ENCODE measurements at places on chromosomes 13 and 19. TPM values are rescaled to one million over a fixed set of nuclear protein-coding genes. Genes with fewer than 3 reads are reported as not detected.
A peak's percentile ranks its signal among the peaks of the same experiment; 100 is the strongest.

GRCh38 chr19:40858109-40858508 lies 7.9 kb upstream of the CYP2A6 start:
- H3K36me3 ChIP-seq: no peaks in the 10 kb centered on the region
- H3K4me1 ChIP-seq: no peaks in the 10 kb centered on the region
- no peak overlapping the region for H3K4me3 ChIP-seq
- no peak for DNase-seq
- no peaks in the 10 kb centered on the region for H3K27me3 ChIP-seq
- no peak overlapping the region for H3K27ac ChIP-seq

Gene IGSF23
- total RNA-seq: not detected

DNA sequence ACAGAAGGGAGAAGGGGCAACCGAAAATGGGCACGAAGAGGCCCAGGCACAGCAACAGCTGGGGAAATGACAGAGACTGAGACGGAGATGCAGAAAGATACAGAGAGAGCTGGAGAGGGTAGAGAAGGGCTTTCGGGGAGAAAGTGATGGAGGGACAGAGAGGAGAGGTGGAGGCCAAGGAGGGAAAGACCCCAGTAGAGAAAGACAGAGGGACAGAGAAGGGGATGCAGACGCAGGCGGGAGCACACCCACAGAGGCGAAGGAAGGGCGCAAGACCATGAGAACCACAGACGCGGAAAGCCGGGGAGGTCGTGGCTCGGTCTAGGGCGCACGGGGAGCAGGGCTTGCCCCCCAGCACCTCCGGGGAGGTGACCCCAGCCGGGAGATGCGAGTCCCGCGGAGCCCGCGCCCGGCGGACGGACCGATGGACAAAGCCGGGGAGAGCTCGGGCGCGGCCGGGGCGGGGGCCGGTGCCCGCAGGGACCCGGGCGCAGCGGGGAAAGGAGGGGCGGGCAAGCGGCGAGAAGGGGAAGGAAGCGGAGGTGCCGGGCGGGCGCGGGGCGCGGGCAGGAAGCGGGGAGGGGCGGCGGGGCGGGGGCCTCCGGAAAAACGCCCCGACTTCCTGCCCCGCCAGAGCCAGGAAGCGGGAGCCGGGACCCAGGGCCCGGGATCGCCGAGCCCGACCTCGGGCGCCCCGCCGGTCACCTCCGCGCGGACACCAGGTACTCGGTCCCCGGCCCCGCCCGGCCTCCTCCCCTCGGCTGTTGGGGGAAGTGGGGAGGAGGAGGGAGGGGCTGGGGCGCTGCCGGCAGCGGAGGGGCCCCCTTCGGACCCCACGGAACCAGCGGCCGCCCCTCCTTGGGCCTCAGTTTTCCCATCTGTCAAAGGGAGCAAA lies at the start of gene ARHGEF1:
ARHGEF1 (plus strand) TSS at position 617 of the 895 bp plus-strand sequence. CDS start 4,899 bp downstream, outside the sequence.
- H3K4me1 ChIP-seq: peaks cover 40% of the 10 kb centered on the region
- H3K36me3 ChIP-seq: peaks cover under 1% of the 10 kb centered on the region
- H3K27ac ChIP-seq: peak within 1 kb of the TSS; percentile 94
- DNase-seq: peak; percentile 62
- no peaks in the 10 kb centered on the region for H3K27me3 ChIP-seq

Gene SPACA4
- total RNA-seq: not detected

DNA sequence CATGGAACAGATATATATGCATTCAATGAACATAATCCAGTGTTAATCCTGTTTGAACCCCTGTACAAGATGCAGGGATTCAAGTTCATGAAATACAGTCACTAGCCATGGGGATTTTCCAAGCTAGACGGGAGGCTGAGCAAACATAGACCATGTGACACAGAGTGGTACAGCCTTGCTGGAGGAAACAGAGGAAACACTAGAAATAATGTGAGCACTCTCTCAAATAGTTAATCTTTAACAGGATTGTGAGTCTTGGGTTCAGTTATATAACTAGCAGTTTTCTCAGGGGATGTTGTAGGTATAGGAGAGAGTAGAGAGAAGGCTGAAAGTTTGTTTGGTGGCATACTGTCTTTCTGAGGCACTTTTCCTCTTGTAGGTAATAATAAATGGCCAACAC lies 13.9 kb upstream of the LGALS16 start:
- no peaks in the 10 kb centered on the region for H3K27me3 ChIP-seq
- H3K27ac ChIP-seq: no peak overlapping the region
- no peak for DNase-seq
- no peaks in the 10 kb centered on the region for H3K36me3 ChIP-seq
- H3K4me3 ChIP-seq: no peak overlapping the region
- no peaks in the 10 kb centered on the region for H3K4me1 ChIP-seq

DNA sequence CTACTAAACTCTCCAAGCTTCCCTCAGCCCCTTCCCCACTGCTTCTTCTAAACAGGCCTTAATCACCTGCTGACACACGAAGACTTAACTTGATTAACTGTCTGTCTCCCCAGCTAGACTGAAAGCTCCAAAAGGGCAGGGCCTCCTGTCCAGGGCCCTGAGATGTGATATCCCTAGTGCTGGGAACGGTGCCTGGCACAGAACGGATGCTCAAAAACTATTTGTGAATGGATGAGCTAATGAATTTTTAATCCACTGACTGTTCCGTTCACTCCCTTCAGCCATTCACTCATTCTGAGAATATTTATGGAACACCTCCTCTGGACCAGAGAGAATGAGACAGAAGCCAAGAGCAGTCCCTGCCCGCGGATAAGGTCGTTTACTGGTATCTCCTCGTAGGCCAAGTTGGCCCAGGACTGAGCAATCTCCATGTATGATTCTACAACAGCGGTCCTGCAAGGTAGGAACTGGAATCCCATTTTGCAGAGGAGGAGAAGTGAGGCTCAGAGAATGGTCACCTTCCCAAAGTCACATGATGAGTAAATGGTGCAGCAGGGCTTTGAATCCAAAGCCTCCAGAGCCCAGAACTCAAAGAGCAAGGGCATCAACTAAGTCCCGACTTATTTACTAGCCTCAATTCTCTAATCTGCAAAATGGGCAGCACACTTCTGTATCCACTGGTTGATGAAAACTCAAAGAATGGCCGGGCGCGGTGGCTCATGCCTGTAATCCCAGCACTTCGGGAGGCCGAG lies 3.4 kb downstream of the DMWD start:
- H3K27ac ChIP-seq: no peak overlapping the region
- H3K4me3 ChIP-seq: no peak overlapping the region
- H3K27me3 ChIP-seq: no peaks in the 10 kb centered on the region
- H3K36me3 ChIP-seq: peaks cover 54% of the 10 kb centered on the region
- H3K4me1 ChIP-seq: peaks cover 23% of the 10 kb centered on the region
- DNase-seq: no peak

- H3K36me3 ChIP-seq: peaks cover 60% of the 10 kb centered on the region
- no peaks in the 10 kb centered on the region for H3K27me3 ChIP-seq
- no peak overlapping the region for H3K27ac ChIP-seq
- H3K4me3 ChIP-seq: no peak overlapping the region
Measured at GRCh38 chr19:6421075-6422014, 3.3 kb downstream of the KHSRP start.

- no peaks in the 10 kb centered on the region for H3K27me3 ChIP-seq
- H3K4me1 ChIP-seq: no peaks in the 10 kb centered on the region
- H3K27ac ChIP-seq: no peak within 1 kb of the TSS
- H3K4me3 ChIP-seq: peak within 1 kb of the TSS; percentile 4
- peak; percentile 84 for DNase-seq
Measured at GRCh38 chr13:85799097-85799582, at the start of gene SLITRK6. Gene SLITRK6, minus strand, starts transcription at chr13:85799419. Its CDS starts 2,911 bp downstream, at chr13:85796508.

GRCh38 chr13:97001636-97002035 lies 7.4 kb upstream of the OXGR1 start:
- peaks cover 3% of the 10 kb centered on the region for H3K4me1 ChIP-seq
- no peak overlapping the region for H3K27ac ChIP-seq
- no peaks in the 10 kb centered on the region for H3K36me3 ChIP-seq
- no peak overlapping the region for H3K4me3 ChIP-seq
- DNase-seq: no peak
- no peaks in the 10 kb centered on the region for H3K27me3 ChIP-seq

DNA sequence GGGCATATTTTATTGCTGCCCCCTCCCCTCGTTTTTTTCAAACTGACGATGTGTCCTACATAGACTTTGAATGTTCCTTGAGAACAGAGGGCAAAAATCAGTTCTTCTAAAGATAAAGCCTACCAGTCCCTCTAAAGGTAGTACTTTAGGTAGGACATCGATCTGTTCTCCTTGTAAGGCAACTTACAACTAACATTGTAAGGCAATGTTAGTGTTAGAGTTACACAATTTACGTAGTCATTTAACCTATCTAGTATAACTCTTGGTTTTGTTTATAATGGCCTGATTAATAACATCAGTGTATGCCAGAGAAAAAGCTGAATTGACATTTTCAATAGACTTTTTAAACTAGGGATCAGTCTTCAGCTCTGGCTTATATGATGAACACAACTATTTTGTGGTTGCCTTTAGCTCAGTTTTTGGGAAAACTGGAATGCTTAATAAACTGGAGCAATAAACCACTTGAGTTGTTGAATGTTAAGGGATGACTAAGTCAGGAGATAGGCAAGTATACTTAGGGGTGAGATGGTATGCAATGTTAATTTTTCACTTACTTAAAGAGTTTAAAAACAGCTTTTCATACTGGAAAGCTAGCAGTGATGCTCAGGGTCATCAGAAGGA lies 2.2 kb downstream of the NDFIP2 start:
- H3K27me3 ChIP-seq: no peaks in the 10 kb centered on the region
- H3K4me1 ChIP-seq: peaks cover 10% of the 10 kb centered on the region

DNA sequence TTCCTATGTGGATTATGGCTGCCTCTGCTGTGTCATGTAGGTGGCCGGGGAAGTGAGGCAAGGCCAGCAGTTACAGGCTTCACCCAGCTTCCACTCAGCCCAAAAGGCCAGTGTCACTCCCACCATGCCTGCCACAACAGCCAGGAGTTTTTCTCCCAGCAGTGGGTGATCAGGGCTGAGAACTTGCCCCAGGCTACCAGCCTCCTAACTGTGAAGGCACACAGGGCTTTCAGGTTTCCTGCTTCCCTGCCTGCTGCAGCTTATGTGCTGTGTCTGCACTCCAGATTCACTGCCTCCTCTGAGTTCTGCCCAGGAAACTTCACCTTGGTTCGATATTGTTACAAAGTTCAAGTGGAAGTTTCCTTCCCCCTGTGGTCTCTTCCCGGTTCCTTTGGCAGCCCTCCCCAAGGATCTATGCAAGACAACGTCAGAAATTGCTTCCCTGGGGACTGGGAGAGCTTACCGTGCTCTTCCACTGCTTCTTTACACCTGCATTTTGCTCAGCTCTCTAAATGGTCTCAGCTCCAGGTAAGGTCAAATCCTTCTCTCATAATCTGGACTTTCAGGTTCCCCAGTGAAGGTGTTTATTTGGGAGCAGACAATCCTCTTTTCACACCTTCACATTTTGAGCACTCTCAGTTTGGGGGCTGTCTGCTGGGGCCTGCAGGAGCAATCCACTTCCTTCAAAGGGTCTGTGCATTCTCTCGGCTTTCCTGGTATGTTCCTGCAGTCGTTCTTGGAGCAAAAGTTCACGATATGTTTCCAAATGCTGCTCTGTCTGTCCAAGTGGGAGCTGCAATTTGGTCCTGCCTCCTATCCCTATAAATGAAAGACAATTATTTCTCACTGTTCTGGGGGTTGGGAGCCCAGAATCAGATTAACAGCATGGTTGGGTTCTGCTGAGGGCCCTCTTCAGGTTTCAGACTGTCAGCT lies 1730.1 kb upstream of the PRR20A start:
- no peak for DNase-seq
- no peak overlapping the region for H3K4me3 ChIP-seq
- no peaks in the 10 kb centered on the region for H3K36me3 ChIP-seq
- no peak overlapping the region for H3K27ac ChIP-seq
- H3K4me1 ChIP-seq: no peaks in the 10 kb centered on the region
- no peaks in the 10 kb centered on the region for H3K27me3 ChIP-seq

Gene KASH5
- not detected for total RNA-seq

Gene SELENOV
- not detected for total RNA-seq

DNA sequence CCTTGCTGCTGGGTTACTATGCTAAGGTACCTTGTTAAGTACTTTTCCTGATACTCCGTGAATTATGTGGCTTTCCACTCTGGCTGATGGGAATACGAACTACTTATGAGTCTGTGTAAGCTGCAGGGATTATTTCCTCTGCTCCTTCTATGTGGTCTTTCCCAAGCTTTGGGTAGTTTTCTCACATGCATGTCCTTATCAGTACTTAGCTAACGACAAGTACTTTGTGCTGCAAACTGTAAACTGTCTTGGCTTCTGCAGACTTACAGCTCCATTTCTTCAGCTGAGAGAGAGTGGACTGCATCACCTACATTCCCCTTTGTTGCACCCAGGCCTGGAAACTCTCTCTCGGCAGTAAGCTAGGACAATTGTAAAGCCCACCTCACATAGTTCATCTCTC lies 76.6 kb downstream of the FGF9 start:
- no peak overlapping the region for H3K4me3 ChIP-seq
- no peak for DNase-seq
- no peak overlapping the region for H3K27ac ChIP-seq
- peaks cover under 1% of the 10 kb centered on the region for H3K4me1 ChIP-seq

GRCh38 chr19:30497034-30497433 lies 124.8 kb downstream of the ZNF536 start:
- no peaks in the 10 kb centered on the region for H3K36me3 ChIP-seq
- H3K27me3 ChIP-seq: no peaks in the 10 kb centered on the region
- H3K27ac ChIP-seq: no peak overlapping the region
- no peak overlapping the region for H3K4me3 ChIP-seq

GRCh38 chr13:110324026-110324749 lies 17.1 kb downstream of the COL4A2 start:
- peak overlapping the region; percentile 85 for H3K27ac ChIP-seq
- H3K4me3 ChIP-seq: no peak overlapping the region
- H3K36me3 ChIP-seq: no peaks in the 10 kb centered on the region

Gene ZNF606
- total RNA-seq: 35.2 TPM

DNA sequence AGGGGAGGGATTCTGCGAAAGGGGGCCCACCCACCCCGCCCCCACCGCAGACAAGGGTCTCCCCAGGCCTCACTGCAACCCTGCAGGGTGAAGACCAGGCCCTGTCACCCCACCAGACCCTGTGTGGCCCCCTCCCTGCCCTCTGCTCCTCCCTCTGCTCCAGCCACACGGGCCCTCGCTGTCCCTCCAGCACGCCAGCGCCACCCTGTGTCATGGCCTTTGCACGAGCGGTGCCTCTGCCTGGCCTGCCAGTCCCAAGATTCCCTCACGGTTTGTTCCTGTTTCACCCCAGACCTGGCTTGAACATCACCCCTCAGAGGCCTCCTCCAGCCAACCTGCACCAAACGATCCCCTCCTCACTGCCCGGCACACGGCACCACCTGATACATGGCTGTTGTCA lies 27.3 kb downstream of the PIP5K1C start:
- H3K27me3 ChIP-seq: no peaks in the 10 kb centered on the region
- no peak overlapping the region for H3K4me3 ChIP-seq
- H3K4me1 ChIP-seq: peaks cover 71% of the 10 kb centered on the region
